ENCODE measurements at places on chromosomes 16 and 17.

DNA sequence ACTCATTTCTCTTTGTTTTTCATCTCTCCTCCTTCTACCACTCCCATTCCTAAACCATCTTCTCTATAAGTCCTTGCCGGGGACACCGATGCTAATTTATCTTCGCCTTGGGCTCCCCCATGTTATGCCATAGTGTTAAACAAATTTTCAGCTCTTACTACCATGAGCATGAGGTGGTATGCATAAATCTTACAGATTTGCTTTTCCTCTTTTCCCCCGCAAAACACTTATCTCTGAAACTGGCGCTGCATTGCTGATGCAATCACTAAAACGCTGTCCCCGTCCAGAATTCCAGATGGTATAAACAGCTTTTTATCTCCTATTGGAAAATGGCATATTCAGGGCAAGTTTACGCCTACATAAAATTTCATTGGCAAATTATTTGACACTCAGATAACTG lies 673.6 kb upstream of the CDH8 start:
- no peak for DNase-seq

GRCh38 chr16:6751191-6751590 lies 581.5 kb upstream of the RBFOX1 start:
- no peak for DNase-seq

GRCh38 chr17:17766077-17766743 lies 70.6 kb downstream of the SREBF1 start:
- DNase-seq, result no peak

- DNase-seq, result no peak
Measured at GRCh38 chr17:7352910-7353635, 1.1 kb downstream of the KCTD11 start.

DNA sequence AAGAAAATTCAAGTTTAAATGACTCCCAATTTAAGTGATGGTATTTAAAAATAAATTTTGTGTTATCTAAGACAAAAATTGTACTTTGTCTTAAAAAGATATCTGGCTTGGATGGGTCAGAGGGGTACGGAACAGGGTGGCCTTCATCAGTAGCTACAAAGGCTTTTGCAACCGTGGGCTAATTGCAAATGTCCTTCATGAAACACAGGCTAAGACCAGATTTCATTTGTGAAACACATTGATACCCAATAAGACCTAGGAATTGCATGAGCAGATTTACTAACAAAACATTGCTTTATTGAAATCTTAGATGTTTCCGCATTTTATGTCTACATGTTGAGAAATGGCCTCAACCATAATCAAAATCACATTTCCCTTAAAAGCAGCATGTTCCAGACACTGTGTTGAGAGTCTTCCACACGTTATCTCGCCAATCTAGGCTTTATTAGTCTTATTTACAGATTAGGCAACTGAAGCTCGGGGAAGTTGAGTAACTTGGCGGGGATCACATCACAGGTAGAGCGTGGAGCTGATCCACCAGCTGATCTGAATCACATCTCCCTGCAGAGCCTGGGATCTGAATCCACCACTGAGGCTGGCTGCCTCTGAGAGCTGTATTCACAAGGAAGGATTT lies 21.8 kb downstream of the FBXO39 start:
- no peak for DNase-seq

DNA sequence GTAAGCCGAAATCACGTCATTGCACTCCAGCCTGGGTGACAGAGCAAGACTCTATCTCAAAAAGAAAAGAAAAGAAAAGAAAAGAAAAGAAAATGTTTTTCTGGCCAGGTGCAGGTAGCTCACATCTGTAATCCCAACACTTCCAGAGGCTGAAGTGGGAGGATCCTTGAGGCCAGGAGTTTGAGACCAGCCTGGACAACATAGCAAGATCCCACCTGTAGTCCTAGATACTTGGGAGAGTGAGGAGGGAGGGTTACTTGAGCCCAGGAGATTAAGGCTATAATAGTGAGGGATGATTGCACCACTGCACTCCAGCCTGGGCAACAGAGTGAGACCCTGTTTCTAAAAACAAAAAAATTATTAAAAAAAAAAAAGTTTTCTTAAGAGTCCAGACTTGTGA lies 2.5 kb upstream of the ATP5MC1 start:
- no peak for DNase-seq

DNA sequence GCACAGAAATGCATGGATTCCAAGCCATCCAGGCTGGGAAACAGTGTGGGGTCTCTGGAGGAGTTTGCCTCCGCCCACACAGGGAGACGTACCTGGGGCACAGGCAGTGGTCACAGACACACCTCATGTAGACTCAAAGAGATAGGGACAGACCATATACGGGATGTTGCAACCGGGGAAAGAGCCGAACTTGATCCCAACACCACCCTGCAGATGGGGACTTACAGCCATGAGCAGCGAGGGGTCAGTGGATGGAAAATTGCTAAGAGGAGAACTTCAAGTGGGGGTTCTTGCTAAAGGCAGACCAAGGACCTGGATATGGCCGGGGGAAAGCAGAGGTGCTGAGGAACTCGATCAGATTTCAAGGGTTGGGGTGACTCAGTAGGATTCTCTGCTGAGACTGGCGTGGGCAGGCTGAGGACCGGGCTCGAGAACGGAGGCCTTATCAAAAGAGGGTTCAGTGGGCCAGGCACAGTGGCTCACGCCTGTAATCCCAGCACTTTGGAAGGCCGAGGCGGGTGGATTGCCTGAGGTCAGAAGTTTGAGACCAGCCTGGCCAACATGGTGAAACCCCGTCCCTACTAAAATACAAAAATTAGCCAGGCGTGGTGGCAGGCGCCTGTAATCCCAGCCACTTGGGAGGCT lies 12.0 kb upstream of the DNAH17 start:
- no peak for DNase-seq

DNA sequence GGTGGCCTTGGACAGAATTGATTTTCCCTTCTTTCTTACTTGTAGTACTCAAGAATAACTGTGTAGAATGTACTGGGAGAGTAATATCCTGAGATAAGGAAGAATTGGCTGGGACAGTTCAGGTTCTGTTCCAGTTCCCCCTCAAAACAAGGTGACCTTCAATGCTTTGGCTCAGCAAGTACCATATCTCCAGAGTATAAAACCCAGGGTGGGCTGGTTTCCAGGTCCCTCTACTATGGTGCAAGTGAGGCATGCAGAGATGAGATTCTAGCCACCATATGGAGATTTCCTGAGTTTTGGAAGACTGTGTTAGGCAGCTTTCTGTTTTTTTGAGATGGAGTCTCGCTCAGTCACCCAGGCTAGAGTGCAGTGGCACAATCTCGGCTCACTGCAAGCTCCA lies 18.1 kb upstream of the DLX3 start:
- DNase-seq, result no peak

- peak; percentile 27 for DNase-seq
Measured at GRCh38 chr17:38852771-38853291, 690 bp downstream of the RPL23 start.

DNA sequence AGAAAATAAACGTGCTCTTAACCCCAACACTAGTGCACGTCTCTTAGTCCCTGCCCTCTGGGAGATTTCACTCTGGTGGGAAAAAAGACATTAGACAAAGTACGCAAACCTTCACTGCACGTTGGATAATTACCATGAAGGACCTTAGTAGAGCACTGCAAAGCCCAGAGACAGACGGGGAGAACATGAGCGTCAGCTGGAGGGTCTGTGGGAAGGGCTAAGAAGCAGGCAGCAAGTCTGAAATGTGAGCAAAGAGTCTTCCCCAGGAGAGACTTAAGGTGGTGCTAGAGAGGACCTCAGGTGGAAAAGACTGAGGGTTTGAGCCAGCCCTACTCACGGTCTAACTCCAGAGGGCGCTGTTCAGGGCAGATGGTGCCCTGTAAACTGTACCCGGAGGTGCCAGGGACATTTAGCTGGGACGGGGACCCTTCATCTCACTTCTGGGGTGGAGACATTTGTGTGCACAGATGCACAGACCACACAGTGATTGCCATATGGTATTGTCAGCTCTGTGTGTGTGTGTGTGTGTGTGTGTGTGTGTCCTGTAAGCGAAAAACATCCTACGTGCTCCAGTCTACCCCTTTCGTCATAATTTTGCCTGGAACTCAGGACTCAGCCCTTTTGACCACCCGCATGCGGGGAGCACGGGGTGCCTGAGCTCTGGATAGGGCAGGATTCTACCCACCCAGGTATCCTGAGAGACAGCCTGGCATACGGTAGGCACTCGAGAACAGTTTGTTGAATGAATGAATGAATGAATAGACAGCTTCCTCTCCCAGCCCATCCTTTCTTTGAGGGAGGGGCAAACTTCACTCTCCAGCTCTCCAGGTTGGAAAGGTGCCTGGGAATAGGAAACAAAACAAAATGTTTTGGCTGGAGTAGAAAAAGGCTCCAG lies 10.1 kb upstream of the STAC2 start:
- peak; percentile 8 for DNase-seq

- no peak for DNase-seq
Measured at GRCh38 chr16:46650254-46650623, 29.1 kb upstream of the SHCBP1 start.
